Activated CD4-positive, alpha-beta T cell treated with anti-CD3 and anti-CD28 coated beads, Interleukin-2, amount 10 ng/mL, durations not matched to agents 24 days and 14 days (primary cell): ENCODE measurements at places on chromosomes 13 and 19. TPM values are rescaled to one million over a fixed set of nuclear protein-coding genes. Genes with fewer than 3 reads are reported as not detected.
A peak's percentile ranks its signal among the peaks of the same experiment; 100 is the strongest.

- DNase-seq = no peak
Observed at GRCh38 chr13:67076378-67076777, 153.8 kb downstream of the PCDH9 start.

DNA sequence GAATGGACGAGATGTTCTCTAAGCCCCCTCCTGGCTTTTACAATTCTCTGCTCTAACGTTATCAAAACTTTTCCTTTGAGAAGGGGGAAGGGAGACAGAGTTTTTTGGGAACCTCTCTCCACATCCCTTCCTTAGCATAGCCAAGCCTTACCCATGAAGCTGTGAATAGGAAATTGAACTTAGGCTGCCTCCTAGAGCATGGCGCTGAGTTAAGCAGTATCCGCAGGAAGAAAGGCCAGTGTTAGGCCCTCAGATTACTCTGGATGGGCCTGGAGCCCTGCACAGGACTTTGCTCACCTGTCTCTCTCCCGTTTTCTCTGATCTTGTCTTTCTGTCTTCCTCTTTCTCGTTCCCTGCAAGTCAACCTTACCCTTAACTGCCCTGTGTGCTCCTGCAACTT lies 39.6 kb downstream of the CYP2B6 start:
- DNase-seq = no peak

- DNase-seq = no peak
Observed at GRCh38 chr19:6482343-6482686, 728 bp upstream of the DENND1C start.

DNA sequence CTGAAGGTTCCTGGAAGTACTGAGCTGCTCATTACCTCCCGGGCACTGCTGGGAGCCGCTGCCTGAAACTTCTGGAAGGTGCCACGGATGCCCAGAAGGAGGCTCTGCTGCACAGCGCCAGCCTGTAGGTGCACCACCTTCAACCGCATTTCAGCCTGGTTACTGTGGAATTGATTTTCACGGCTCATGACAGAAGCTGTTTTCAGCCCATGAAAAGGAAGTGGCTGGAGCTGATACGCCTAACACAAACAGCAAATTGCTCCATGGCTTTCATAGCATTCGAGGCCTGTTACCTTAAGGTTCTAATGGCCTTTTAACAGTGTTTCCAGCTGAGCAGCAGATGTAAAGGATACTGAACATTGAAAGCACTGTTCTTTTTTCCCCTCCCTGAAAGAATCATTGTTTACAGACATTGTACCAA lies 22.0 kb downstream of the GPC6 start:
- DNase-seq = no peak

- DNase-seq = no peak
Observed at GRCh38 chr19:10923260-10924112, 5.0 kb downstream of the YIPF2 start.

FRY gene
- total RNA-seq = 1.8 and 2.8 TPM in 2 replicates

DNA sequence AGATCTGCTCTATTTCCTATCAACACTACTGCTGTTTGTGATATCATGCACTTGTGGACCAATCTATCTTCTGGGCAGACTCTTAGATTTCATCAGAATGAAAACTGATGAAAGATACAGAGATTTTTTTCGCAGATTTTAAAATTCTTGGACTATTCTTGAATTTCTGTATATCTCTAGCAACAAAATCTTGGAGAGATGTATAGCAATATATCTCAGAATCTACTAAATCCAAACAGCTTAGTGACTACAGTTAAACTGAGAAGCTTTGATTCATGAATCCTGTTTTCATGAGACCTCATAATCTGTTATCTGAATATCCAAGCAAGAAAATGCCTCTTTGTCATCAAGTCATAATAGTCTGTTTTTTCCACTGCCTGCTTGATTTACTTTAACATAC lies 28.0 kb upstream of the FREM2 start:
- no peak for DNase-seq

DNA sequence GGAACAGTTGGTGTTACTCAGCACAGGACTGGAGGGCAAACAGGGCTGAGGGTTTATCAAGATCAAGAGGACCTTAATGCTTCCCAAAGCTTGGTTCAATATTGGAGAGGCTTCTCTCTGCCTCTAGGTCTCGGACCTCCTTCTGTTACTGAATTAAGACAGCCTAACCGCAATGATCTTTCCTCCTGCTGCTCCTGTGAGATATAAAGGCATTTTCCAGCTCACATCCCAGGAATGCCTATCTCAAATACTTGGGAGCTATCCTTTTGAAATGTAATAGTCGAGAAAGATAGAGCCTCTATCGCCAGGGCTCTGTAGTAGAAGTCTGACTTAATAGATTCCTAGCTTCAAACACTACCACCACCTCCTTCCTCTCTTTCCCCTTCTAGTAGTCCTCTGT lies 1475.0 kb downstream of the SLITRK1 start:
- DNase-seq = no peak

PTGER1 gene
- total RNA-seq = 0.78 and 1.1 TPM in 2 replicates

DNA sequence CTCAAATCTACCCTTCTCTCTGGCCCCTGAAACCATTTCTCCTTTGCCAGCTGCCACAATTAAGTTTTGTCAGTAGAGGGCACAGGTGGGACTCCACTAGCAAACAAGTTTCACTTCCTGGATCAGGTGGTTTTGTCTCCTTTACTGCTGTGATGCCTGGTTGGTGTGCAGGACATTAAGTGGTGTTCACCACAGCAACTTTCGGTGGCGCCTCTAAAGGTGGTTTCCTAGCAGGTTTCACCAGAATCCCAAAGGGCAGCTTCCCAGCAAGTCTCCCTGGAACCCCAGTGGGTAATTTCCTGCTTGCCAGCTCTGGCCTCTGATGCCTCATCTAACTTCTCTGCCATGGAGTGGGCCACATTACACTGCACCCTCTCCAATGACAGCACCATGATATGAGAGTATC lies 16.6 kb downstream of the MED4 start:
- DNase-seq = peak; percentile 80

HTR2A gene
- total RNA-seq = not detected in 2 replicates

DNA sequence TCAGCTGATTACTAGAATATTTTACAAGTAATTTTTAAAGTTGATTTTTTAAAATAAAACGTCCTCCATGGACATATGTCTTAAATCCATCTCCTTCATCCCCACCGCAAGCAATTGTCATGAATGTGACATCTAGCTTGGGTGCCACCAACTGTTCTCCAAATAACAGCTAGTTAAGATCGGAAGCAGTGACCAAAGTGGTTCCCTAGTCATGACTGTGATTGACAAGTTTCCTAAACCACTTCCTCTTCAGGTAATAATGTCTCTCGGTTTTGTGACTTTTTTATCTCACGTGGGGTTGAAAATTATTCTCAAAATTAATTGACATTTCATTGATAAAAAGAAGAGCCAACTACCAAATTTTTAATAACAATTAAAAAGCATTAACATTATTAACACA lies 135.3 kb upstream of the MIR17HG start:
- DNase-seq = no peak

- peak; percentile 80 for DNase-seq
Observed at GRCh38 chr13:30576528-30576927, 41.2 kb upstream of the USPL1 start.

DNA sequence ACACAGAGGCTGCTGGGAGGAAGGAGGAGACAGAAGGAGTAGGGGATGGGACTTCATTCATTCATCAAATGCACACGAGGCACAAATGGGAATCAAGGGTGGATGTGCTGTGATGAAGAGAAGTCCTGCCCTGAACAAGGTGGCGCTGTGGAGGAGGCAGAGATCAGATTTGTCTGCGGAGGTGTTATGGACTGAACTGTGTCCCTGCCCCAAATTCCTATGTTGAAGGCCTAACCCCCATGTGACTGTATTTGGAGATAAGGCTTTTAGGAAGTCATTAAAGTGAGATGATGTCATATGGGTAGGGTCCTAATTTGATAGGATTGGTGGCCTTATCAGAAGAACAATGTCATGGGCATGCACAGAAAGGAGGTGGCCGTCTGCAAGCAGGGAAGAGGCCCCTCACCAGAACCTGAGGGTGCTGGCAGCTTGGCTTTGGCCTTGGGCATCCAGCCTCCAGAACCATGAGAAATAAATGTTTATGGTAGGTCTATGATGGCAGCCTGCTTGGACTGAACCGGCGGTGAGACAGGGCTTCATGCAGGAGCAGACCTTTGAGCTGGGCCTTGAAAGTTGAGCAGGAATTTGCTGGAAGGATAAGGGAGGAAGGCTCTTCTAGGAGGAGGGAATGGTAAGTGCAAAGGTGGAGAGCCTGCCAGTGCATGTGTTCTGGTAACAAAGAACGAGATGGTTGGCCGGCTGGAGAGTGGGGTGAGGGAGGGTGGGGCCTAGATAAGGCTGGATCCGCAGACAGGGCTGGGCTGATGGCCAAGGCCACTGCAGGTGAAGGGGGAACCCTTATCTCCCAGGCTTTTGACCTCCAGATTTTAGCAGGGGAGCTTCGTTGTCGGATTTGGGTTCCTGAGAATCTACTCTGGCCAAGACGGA lies 2.7 kb upstream of the CEBPA start:
- no peak for DNase-seq

DNA sequence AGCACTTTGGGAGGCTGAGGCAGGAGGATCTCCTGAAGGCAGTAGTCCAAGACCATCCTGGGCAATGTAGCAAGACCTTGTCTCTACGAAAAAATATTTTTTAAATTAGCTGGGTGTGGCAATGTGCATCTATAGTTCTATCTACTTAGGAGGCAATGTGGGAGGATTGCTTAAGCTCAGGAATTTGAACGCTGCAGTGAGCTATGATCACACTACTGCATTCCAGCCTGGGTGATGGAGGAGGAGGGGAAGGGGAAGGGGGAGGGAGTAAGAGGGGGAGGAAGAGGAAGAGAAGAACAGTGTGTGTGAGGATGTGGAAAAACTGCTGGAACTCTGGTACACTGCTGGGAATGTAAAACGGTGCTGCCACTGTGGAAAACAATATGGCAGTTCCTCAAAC lies 9.2 kb upstream of the CLIP3 start:
- no peak for DNase-seq

DNA sequence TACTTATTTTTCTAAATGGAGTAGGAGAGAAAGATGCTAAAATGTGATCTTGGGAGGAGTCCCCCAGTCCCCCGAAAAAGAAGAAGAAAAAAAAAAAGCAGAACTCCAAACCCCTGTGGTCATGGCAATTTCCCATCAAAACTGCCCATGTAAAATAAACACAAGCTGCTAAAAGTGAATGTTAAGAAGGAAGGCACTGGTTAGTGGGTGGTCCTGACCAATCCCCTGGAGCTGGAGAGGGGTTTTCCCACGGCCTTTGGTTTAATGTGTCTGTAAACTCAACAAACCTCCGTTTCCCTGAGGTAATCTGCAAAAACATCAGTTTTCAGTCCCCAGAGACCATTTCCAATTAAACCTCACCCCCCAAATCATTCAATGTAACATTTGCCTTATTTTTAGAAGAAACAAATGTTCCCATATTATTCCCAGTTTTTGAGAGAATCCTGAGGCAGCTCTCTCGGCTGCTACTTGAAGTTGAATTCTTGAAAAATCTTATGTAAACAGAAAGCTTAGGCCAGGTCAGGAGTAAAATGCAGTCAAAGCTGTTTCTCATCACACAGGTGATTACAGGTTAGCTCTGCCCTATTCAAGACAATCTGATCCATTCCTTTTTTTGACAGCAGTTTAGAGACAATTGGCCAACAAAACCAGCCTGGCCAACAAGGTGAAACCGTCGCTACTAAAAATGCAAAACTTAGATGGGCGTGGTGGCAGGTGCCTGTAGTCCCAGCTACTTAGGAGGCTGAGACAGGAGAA lies 17.0 kb downstream of the RAB3D start:
- no peak for DNase-seq
